ENCODE measurements at places on chromosomes 4 and X.

DNA sequence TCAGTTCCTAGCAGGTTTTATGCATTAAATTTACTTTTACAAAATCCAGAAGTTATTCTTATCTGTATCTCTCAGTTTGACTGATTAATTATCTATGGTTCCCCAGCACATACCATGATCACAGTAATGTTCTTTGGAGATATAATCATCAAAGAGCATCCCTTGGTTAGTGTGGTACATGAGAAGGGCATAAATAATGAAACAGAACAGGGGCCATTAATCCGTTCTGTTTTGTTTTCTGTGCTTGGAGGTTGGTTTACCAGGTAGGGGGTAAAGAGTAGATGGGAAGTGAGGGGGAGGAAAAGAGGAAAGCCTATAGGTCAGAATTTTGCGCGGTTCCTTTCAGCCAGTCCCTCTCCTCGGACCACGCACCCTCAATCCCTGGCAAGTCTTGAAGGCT is 718.7 kb upstream of the TENM3 start:
- DNase-seq, result no peak

- no peak for DNase-seq
These were observed 52.2 kb downstream of the PRDM5 start for GRCh38 chr4:120870279-120870673.

DNA sequence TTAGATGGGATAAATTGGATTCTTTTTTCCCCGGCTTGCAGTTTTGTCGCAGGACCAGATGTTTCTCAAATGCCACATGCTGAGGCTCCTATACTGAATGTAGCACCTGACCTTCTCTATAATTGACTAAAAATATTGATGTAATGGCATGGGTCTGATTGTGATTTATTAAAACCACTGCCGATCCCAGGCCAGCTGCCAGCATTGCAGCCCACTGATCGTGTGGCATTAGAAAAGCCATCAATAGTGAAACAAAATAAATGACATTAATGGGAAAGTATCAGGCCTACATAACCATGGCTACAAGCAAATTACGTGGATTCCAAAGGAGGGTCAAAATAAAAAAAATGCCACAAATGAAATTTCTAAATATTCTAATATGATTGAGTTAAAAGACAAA is 98.7 kb downstream of the MAB21L2 start:
- DNase-seq, result no peak

GRCh38 chrX:31367816-31368215 is 296.0 kb upstream of the FTHL17 start:
- no peak for DNase-seq

Data from T follicular helper cell (primary cell).